ENCODE measurements at places on chromosomes 1 and 21. TPM values are rescaled to one million over a fixed set of nuclear protein-coding genes. Genes with fewer than 3 reads are reported as not detected.
A peak's percentile ranks its signal among the peaks of the same experiment; 100 is the strongest.

DNA sequence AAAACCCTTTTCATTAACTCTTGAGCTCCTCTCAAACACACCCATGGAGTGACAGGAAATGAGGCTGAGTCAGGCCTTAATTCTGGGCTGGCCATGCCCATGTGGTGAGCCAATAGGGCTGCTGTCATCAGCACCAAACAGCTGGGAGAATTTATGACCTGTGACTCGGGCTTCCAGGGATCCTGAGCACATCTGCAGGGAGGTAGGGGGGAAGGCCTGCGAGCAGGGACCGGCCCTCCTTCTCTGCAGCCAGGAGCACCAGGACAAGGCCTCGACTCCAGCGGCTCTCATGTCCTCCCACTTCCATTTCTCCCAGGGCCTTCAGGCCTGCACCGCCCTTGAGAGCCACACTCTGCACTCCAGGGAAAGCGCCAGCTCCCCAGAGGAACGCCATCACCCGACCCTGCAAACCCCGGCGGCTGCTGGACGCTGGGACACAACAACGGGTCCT lies 14.6 kb downstream of the RIPK4 start:
- DNase-seq = no peak

The CD53 gene
- not detected for total RNA-seq

- DNase-seq = no peak
Measured at GRCh38 chr1:55362558-55362957, 147.4 kb upstream of the USP24 start.

GRCh38 chr1:244967159-244967558 lies 102.8 kb upstream of the HNRNPU start:
- no peak for DNase-seq

GRCh38 chr1:58395355-58395754 lies 151.2 kb downstream of the OMA1 start:
- DNase-seq = no peak

- no peak for DNase-seq
Measured at GRCh38 chr21:29711236-29711635, 228.6 kb downstream of the GRIK1 start.

- DNase-seq = peak; percentile 15
Measured at GRCh38 chr1:235710687-235711086, 61.1 kb upstream of the GNG4 start.

The IL12RB2 gene
- 0.06 TPM for total RNA-seq

DNA sequence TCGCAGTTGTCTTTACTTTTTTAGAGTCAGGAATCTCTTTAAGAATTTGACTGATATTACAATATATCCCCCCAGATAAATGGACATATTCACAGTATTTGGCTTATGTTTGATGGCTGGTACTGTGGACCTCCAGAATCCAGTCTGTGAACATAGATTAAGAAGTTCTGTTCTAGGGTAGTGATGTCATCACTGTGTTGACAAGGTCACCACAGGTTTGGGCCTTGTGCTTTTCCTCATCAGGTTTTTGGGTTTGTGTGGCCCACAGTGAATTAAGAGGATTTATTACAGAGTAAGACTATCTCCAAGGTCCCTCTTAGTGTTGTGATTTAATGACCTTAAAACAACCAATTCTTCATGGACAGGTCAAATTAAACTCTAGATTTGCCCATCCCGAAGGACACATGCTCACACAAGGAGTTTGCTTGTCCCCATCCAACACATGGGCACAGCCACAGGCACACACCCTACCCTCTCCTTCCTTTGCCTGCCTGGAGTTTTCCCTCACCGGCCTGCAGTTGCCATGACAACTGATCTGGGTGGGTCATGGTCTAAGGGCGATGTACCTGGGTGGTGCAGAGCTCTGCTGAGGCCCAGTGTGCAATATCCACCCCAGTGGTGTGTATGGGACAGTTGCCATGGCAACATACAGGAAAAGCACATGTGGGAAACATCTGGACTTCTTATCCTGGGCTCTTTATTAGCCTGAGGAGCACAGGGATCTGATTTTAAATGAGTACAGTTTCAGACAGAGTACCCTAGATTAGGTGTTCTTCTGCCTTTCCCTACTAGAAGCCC lies 98.6 kb downstream of the NAV1 start:
- no peak for DNase-seq

GRCh38 chr1:181630838-181631237 lies 147.5 kb downstream of the CACNA1E start:
- no peak for DNase-seq

The ATP1A4 gene
- 0.17 TPM for total RNA-seq

DNA sequence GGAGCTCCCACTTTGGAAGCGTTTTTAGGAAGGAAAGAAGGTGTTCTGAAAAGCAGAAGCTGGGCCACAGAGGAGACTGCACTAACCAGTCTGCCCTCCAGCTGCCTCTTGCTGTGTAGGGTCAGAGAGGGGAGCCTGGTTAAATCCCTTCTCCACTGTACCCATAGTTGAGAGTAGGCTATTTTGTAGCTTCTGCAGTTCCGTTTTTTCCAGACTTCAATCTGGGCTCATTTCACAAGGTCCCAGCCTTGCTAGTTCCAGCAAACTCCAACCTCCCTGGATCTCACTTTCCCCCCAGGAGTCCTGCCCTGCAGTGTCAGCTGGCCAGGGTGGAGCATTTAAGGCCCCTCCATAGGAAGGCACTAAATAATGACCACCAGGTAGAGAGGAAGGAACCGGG lies 11.0 kb downstream of the TNN start:
- no peak for DNase-seq

GRCh38 chr1:51488372-51489050 lies 30.6 kb downstream of the EPS15 start:
- DNase-seq = no peak

- peak; percentile 73 for DNase-seq
Measured at GRCh38 chr1:17696417-17697301, 58.5 kb upstream of the ACTL8 start.

- peak; percentile 6 for DNase-seq
Measured at GRCh38 chr21:31173881-31174555, 135.7 kb upstream of the KRTAP19-8 start.

GRCh38 chr1:30273021-30273325 lies 450.4 kb downstream of the MATN1 start:
- DNase-seq = no peak

GRCh38 chr1:201399352-201400126 lies 415 bp upstream of the LAD1 start:
- DNase-seq = peak; percentile 66

DNA sequence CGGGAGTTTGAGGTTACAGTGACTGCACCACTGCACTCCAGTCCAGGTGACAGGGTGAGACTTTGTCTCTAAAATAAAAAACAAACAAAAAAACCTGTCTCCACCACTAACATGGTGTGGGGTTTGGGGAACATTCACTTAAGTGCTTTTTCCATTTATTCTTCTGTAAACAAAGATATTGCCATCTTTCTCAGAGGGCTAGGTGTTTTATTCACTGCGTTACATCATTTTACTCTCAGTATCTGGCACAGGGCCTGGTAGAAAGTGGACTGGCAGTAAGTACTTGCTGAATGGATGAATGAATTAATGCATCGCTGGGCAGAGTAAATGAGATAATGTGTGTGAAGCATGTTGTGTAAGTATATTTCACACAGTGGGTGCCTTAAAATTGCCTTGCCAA lies 20.1 kb downstream of the KIAA0040 start:
- DNase-seq = no peak

DNA sequence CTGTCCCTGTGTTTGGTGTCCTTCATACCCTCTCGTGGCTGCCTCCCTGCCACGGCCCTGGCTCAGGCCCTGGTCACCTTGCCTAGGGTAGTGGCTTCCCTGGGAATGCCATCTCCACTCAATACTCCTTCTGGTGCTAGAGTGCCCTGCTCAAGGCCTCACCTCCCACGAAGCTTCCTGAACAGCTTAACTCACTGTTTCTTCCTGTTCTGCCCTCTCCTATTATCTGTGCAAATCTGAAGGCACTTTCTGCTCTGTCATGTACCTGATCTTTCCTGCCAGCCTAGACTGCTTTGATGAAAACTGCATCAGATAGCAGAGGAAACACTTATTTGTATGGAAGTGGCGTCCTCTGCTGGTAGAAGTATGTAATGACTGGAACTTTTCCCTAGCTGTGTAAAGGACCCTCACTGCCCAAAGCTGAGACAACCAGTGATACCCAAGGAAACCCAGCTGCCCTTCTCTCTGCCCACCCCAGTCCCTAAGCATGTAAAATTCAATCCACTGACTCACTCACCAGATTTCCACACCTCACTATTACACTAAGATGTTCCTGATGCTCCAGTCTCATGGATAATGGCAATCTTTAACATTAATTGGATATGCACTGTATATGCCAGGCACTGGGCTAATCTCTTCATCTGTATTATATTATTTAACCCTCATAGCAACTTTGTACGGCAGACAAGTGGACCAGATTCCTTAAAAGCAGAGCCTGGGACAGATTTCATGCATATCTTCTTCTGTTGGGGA lies 36.2 kb upstream of the BTG2 start:
- peak; percentile 87 for DNase-seq

DNA sequence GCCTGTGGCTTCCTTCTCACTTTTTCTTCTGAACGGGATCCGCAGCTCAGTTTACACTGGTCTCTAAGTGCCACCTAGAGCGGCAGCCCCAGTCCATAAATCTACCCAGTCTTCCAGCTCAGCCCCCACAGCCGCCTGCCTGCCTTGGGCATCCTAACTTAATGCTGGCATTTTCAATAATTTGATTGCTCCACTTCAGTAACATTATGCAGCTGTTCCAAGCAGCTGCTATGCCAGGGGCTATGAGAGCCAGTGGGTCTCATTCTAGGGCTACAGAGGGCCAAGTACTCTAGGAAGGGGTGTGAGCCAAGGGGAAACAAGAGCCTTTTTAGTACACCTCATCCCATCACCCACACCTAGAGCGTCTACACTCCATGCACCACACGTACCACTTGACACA lies 48.4 kb upstream of the COA6 start:
- no peak for DNase-seq

- no peak for DNase-seq
Measured at GRCh38 chr1:214830941-214831340, 227.9 kb downstream of the CENPF start.

The KCNJ10 gene
- not detected for total RNA-seq

DNA sequence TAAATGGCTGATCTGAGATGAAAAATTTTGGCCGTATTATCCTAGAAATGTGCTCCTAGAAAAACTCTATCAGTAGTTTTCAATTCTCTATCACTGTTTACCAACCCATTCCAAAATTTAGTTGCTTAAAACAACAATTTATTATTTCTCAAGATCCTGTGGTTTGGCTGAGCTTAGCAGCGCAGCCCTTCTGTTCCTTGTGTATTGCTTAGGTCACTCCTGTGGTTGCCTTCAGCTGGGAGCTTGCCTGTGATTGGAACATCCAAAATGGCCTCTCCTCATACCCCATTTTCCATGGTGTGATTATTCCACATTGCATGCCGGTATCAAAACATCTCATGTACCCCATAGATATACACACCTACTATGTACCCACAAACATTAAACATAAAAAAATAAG lies 22.8 kb upstream of the STUM start:
- no peak for DNase-seq

DNA sequence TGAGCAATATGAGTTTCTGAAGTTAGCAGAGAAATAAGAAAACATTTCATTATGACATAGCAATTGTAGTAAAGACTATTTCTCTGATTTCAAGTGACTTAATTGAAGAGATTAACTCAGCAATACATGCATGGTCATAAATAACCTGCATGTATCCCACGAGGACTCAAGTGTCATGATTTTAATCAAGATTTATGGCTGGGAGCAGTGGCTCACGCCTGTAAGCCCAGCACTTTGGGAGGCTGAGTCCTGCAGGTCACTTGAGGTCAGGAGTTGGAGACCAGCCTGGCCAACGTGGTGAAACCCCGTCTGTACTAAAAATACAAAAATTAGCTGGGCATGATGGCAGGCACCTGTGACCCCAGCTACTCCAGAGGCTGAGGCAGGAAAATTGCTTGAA lies 311.9 kb upstream of the PLD5 start:
- DNase-seq = no peak

The STYXL2 gene
- total RNA-seq = 0.59 TPM

- peak; percentile 49 for DNase-seq
Measured at GRCh38 chr1:205066141-205066818, 18.0 kb downstream of the TMEM81 start.

The FBLIM1 gene
- total RNA-seq = 4.7 TPM

DNA sequence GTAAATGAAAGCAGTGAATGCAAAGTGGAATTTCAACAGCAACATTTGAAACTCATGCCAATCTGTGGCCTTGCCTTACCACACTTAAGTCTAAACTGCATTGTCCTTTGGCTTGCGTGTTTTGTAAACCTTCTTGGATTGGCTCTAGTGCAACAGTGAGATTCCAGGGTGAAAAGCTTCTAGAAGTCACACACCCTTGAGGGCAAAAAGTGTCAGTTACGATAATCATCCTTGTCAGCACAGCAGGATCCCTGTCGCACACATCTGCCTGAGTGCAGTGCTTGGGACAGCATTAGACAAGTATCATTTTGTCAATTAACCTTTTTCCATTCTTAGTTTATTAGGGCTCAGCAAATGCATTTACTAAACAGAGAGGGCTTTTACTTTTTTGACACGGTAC lies 243.4 kb upstream of the PTBP2 start:
- DNase-seq = peak; percentile 15

DNA sequence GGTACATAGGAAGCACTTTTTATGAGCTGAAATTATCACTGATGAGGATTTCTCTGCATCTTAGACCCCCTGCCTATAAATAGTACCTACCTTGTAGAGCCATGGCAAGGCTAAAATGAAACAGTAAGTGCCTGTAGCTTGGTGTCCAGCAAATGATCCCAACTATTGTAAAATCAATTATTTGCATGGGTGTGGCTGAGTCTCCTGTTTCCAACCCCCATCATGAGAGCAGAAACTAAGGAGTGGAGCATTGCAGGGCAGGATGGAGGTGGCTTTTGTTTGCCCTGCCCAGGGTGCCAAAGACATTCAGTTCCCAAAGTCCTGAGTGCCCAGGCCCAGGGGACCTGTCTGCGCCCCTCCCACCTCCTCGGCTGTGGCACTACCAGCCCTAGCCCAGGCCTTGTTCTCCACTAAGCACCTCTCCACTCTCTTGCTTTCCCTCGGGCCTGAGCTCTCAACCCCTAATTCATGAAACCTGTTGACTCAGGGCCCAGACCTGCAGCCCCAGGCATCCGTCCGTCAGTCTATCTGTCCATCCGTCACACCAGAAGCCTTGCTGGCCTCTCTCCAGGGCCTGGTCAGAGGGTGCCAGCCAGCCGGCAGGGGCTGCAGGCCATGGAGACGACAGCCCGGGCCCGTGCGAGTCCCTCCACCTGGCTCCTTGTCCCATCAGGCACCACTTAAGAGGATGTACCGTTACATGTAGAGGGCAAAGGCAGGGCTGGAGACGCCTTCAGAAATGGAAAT lies 39.6 kb downstream of the PAX7 start:
- DNase-seq = no peak
